HT-29 (cell line): ENCODE measurements at places on chromosomes 13 and 19. TPM values are rescaled to one million over a fixed set of nuclear protein-coding genes. Genes with fewer than 3 reads are reported as not detected.
A peak's percentile ranks its signal among the peaks of the same experiment; 100 is the strongest.

DNA sequence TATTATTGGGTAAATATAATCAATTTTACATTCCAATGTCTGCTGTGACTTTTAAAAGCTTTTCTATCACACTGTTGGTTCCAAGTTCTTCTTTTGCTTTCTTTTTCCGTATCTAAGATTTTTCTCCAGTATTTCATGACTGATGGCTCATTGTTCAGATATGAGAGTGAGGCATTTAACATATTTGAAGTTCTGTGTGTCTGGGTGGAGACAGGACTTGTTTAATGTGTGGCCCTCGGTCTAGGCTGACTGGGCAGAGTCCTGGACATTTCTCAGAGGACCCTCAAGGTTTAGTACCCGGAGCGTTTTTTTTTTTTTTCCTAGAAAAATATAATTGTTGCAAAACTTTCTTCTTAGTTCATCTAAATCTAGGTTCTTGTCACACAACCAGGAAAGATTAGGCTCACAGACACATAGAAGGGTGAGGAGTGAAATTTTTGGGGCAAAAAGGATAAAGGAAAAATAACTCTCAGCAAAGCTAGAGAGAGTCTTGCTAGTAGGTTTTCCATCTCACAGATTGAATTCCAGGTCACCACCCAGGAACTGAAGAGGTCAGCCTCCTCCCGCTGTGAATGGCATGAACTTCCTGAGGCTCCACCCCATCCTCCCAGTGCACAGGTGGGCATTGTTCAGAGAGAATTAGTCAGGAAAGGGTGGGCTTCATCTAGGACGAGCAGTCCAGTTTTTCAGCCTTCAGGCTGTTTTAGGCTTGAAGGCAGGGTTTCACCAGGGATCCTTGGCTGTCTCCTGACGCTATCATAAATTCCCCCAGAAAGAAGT is 1002.4 kb upstream of the PCDH9 start:
- DNase-seq: peak; percentile 69

GRCh38 chr19:1065606-1066109 is 1.3 kb upstream of the ARHGAP45 start:
- peak; percentile 76 for DNase-seq

KATNAL1 gene
- 0.05 and 1.2 TPM in 2 replicates for total RNA-seq

PROZ gene
- total RNA-seq: not detected in 2 replicates

MYH14 gene
- 130 and 172 TPM in 2 replicates for total RNA-seq

DNA sequence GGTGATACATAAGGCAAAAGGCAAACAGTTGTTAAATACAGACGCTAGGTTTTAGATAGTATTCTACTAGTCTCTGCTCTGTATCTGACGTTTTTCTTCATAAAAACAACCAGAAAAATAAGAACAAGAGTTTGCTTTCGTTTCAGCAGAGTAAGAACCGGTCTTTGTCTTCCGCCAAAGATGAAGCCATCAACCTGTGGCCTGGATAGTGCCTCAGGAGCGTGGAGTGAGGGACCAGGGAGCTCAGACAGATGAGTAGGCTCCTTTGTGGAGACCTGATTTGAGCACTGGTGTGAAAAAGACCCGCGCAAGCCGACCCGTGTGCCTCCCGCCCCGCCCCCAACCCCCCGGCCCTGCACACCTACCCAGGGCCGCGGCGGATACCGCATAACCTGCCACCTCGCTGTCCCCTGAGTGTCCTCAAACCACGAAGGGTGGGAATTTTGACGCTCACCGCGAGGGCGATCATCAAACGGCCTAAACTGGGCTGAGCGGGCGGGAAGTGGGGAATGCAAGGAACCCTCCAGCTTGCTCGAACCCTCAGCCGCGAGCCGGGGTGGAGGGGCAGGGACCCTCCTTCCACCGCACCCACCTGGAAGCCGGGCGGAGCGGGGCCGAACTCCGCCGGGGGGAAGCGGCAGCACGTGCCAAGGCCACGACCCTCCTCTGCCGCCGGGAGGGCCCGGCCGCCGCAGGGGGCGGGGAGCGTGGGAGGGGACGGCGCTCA is 866 bp upstream of the LMO7 start:
- peak; percentile 69 for DNase-seq

GRCh38 chr19:55086730-55087541 is 11.3 kb downstream of the EPS8L1 start:
- no peak for DNase-seq

IGLON5 gene
- not detected in 2 replicates for total RNA-seq

DNA sequence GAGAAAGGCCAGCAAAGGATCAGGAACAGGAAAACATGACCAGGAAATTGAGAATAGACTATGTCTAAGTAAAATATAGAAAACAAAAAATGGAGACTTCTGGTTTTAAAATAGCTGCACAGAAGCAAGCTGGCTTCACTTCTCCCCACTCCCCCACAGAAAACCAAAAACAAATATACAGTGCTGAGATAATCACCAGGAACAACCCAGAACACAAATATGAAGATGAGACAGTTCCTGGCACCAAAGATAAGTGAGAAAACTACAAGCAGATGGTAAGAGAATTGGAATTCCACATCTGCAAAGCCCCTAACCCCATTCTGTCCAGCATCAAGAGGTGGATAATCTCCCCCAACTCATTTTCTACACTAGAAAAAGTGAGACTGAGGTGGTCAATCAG is 397.7 kb downstream of the SUCLA2 start:
- no peak for DNase-seq

DNA sequence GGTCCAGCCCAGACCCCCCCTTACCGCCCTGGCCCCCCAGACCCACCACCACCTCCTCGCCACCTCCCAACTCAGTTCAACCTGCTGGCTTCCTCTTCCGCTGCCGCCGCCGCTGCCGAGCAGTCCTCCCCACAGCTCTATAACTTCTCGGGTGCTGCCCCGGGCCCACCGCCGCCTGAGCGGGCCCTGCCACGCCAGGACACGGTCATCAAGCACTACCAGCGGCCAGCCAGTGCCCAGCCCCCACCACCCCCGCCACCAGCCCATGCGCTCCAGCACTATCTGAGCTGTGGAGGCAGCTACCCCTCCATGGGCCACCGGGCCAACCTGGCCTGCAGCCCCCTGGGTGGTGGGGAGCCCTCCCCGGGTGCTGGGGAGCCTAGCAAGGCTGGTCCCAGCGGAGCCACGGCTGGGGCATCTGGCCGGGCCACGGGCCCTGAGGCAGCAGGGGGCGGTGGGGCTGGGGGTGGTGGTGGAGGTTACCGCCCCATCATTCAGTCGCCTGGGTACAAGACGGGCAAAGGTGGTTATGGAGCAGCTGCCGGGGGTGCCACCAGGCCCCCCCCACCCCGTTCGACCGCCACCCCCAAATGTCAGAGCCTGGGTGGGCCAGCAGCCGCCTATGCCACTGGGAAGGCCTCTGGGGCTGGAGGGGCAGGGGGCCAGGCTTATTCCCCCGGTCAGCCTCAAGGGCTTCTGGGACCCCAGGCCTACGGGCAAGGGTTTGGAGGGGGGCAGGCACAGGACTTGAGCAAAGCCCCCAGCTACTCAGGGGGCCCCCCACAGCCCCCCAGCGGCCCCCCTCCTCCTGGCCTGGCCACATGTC is 4.2 kb downstream of the PRR12 start:
- no peak for DNase-seq

DNA sequence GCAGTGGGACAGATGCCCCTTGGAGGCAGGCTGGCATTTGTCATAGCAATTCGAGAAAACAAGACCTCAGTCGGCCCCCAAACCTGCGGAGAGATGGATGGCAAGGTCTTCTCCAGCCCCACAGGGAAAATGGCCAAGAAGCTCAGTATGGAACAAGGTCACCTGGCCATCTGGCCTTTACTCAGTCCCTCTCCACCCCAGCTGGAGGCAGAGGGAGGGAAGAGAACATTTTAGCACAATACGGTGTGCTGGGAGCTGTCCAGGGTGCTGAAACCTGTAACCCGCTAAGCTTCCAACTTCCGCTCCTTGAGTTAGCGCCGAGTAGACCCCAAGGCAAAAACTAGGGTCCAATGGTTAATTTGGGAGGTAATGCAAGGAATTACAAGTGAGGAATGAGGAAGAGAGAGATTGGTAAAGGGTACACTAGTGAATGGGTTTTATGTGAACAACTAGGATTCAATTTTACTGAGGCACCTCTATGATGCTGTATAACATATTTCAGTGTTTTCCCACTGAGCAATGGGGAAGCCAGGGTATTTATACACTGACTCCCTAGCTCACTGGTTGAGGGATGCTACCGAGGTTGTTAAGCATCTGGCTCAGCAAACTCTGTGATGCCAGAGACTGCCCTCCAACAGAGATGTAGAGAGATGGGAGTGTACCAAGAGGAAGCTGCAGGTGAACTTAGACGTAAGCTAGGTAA is 64.3 kb downstream of the CACNA1A start:
- peak; percentile 23 for DNase-seq

DNA sequence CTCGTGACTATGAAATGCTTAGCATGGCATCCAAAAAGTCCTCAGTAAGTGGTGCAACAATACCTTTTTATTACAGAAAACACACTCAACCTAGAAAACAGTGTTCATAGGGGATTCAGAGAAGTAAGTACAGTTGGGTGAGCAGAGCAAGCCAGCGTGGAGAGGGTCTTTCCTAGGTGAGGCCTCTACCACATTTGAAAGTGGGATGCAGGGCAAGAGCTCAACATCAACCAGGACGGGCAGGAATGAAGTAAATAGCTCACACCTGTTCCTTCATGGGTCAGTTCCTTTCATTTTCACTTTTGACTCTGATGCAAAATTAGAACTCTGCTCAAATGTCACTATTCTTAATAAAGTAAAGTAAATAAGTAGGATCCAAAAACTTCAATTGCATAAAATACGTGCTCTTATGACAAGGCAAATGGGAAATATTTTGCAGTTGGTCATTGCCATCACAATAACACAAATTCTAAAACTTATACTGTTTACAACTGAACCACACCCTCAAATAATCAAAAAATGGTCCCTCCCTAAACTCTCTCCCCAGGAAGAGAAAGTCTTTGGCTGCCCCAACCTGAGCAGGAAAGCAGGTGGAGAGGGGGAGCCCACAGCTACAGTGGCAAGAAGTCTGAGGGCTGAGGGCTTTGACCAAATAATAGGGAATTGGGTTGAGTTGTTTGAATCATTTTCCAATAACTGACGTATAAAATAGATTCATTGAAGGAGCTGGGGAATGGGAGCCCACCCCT is 20.2 kb downstream of the CHAMP1 start:
- no peak for DNase-seq

DNA sequence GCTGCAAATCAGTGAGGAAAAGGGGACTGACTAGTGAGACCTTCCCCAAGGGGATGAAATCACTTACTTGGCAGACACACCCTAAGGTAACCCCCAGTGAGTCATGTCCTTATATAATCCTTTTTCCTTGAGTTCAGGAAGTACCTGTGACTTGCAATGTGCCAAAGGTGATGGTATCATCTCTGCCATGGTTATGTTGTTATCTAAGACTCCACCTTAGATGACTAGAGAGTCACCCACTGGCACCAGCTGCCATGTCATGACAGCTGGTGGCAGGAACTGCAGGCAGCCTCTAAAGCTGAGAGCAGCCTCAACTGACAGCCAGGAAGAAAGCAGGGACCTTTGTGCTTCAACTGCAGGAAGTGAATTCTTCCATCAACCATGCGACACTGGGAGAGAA is 12.5 kb downstream of the PBX4 start:
- peak; percentile 75 for DNase-seq

DNA sequence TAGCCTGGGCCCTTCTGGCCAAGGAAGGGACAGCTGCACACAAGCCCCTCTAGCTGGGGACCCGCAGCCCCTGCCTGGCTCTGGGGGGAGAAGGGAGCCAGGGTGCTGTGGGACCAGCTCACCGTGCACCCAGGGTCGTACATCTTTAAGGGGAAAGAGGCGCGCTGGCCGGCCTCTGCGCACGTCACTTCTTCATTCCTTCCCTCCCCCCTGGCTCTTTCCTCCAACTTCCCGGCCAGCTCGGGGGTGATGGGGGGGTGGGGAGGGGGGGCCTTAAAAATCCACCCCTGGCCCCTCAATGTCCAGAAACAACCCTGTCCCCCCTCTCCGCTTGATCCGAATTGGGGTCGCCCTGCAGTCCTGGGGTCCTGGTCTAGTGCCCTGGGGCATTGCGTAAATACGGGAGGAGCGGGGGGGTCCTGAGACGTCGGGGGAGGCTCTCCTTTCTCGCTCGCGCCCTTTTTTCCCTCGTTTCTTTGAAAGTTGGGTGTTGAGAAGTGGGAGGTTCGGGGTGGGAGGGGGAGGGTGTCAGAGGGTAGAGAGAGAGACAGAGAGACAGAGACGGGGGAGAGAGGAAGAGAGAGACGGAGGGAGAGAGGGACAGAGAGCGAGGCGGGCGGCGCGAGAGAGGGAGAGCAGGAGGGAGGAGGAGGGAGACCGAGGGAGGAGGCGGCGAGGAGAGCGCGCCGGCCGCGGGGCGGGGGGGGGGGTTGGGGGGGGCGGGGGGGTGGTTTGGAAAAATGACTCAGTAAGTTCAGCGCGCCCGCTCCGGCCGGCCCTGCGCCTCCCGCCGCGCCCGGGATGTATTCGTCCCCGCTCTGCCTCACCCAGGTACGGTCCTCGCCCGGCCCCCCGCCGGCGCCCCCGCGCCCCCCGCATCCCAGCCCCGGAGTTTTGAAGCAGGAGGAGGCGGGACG is at the start of gene NFIC:
Gene NFIC, plus strand, starts transcription at position 748 of the 917 bp plus-strand sequence. Its CDS starts 54 bp downstream, at position 802.
- peak; percentile 55 for DNase-seq

DNA sequence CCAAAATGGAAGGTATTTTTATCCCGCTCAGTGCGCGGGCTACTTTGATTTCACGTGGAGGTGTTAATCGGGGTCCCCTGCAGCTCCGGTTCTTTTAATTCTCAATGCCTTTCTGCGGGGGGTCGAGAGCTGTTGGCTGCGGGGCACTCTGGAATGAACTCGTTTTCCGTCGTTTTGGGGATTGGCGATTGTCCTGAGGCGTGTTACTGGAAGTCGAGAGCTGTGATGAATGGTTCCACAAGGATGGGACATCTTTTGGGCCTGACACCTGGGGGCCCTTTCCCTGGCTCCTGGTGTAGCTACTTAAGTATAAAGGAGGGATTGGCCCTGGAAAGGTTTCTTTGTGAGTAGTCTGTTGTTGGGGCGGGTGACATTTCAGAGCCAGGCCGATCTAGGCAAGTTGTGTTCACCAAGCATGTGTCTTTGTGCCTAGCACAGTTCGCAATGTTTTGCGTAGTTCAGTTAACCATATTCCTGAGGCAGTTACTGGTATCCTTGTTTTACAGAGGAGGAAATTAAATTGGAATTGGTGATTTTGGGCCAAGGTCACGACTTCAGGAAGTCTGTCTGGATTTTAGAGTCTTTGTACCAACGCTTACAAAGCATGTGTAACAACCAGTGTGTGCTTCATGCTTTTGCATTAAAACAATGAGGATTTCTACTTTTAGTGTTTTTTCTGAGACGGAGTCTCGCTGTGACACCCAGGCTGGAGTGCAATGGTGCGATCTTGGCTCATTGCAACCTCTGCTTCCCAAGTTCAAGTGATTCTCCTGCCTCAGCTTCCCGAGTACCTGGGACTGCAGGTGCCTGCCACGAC is 846 bp downstream of the RPL13A start:
- peak; percentile 55 for DNase-seq

MISP3 gene
- 0.37 and 0.74 TPM in 2 replicates for total RNA-seq

- no peak for DNase-seq
Measured at GRCh38 chr19:12689581-12690216, 1.9 kb downstream of the GNG14 start.

GRCh38 chr13:97856304-97856675 is 97.2 kb upstream of the IPO5 start:
- DNase-seq: no peak

DNA sequence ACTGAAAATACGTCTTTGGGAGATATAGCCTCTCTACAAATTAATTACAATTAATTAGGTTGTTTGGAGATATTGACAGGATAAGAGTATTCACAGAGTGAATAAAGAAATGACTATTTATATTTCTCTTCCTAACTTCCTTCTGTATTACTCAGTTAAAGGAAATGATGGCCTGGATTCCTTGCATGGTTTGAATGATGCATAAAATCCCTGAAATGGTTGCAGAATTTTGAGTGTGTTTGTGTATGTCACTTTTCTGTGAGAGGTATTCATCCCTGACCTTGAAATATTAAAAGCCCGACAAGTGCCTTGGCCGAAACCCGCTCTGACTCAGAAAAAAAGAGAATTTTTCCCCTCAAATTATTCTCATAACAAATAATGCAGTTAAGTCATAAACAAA is 90.0 kb downstream of the PDS5B start:
- no peak for DNase-seq
